Stimulated activated CD8-positive, alpha-beta memory T cell treated with anti-CD3 and anti-CD28 coated beads, Interleukin-15, amount 100 ng/mL, for 4 hours (primary cell): ENCODE measurements at places on chromosomes 1 and 21.

GRCh38 chr1:62778208-62778607 is 5.7 kb upstream of the ATG4C start:
- no peak for DNase-seq

GRCh38 chr1:230172016-230172537 is 105.0 kb downstream of the GALNT2 start:
- no peak for DNase-seq

DNA sequence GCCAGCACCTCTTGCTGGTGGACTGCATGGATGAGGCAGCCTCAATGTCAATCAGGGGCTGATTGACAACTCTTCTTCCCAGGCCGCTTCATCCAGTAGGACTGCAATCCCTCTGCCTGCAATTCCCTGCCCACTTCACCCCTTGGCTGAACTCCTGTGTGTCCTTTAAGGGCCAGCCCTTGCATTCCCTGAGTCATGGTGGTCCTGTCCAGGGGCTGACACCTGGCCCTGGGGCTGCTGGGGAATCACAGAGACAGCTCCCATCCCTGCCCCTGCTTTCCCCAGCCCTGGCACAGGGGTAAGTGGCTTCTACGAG is 4.6 kb upstream of the EPS8L3 start:
- no peak for DNase-seq

- DNase-seq: no peak
These were observed 16.9 kb upstream of the GNG12 start for GRCh38 chr1:67850151-67850551.

GRCh38 chr21:37199057-37199924 is 67.8 kb downstream of the VPS26C start:
- no peak for DNase-seq

DNA sequence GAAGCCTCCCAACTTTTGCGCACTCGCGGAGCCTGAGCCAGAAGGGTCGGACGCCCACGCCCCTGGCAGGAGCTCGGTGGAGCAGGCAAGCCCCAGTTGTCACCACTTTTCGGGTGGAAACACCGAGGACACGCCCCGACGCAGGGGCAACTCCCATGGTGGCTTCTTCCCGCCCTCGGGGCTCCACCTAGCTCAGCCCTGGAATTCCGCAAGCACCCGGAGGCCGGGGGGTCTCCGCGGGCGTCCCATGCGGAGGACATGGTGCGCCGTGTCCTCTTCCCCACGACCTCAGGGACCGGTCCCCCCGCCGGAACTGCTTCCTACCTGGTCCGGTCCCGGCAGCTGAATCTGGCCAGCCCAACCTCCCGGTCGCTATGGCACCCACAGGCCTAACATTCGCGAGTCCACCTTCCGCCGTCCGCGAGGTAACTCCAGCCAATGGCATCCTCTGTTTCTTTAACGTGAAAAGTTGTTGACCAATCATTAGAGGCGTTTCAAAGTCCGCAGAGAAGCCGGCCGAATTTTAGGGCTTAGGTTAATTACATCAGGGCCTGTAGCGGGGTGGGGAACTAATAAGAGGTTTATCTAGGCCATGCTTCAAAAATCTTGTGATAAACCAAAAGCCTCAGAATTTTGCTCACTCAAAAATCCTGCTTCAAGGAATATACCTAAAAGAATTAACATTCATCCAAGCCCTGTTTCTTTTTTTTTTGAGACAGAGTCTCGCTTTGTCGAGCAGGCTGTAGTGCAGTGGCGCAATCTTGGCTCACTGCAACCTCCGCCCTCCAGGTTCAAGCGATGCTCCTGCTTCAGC is at the start of gene STPG1:
Gene STPG1 (minus strand): TSS at position 433 of the 814 bp plus-strand sequence. CDS start 12,394 bp downstream, outside the sequence.
- DNase-seq: peak; percentile 57

DNA sequence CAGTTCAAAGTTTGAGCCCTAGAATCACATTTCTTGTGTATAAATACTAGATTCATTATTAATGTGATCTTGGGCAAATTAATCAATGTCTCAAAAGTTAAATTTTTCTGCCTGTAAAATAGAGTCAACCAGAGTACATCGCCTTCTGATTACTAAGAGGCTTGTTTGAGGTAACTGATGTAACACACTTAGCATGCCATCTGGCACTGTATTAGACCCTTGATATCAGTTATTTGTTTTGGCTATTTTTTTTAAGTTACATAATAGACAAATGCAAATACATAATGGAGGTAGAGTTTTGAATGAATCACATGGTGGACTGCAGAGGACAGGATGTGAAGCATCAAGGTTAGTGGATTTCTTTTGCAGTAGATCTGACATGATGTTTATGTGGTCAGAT is 298.4 kb downstream of the ADGRL2 start:
- no peak for DNase-seq

GRCh38 chr1:8516793-8517556 is 199.1 kb downstream of the SLC45A1 start:
- DNase-seq: no peak

DNA sequence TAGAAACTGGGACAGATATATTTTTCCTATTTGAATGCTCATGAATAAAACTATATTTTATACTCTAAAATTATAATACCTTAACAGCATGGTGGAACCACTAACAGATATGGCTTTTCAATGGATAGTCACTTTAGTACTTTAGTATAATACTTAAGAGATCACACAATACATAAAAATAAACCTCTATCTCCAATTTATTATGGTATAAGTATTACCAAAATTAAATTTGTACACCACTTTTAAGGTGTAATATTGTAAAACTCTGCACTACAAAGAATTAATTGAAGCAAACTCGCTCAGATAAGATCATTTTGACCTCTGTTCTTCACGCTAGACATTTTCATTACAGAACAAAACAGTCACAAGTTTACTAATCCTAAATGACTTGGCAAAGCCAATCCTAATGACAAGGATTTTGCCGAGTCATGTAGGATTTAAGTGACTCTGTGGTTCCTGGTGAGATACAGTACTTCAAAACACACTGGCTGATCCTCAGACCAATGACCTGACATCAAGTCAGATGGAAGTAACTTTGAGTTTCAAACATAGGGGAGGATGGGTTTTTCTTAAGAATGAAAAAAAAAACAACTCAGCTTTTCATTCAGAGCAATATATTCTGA is 200.6 kb downstream of the SMYD3 start:
- no peak for DNase-seq

- DNase-seq: no peak
These were observed 293.8 kb upstream of the ADAMTS5 start for GRCh38 chr21:27260728-27261127.
